LHCN-M2 (cell line): ENCODE measurements at places on chromosomes 12 and 14. TPM values are rescaled to one million over a fixed set of nuclear protein-coding genes. Genes with fewer than 3 reads are reported as not detected.

GRCh38 chr12:104154286-104154685 lies 16.3 kb upstream of the NFYB start:
- DNase-seq: no peak

- peak; percentile 6 for DNase-seq
Observed at GRCh38 chr14:95784137-95784536, 70.2 kb upstream of the TCL1A start.

- DNase-seq: no peak
Observed at GRCh38 chr12:81221681-81222080, 143.8 kb downstream of the ACSS3 start.

The CISTR gene
- total RNA-seq: not detected in 2 replicates

- no peak for DNase-seq
Observed at GRCh38 chr12:47979166-47979565, 15.8 kb downstream of the TMEM106C start.

The RNF212B gene
- not detected in 2 replicates for total RNA-seq

DNA sequence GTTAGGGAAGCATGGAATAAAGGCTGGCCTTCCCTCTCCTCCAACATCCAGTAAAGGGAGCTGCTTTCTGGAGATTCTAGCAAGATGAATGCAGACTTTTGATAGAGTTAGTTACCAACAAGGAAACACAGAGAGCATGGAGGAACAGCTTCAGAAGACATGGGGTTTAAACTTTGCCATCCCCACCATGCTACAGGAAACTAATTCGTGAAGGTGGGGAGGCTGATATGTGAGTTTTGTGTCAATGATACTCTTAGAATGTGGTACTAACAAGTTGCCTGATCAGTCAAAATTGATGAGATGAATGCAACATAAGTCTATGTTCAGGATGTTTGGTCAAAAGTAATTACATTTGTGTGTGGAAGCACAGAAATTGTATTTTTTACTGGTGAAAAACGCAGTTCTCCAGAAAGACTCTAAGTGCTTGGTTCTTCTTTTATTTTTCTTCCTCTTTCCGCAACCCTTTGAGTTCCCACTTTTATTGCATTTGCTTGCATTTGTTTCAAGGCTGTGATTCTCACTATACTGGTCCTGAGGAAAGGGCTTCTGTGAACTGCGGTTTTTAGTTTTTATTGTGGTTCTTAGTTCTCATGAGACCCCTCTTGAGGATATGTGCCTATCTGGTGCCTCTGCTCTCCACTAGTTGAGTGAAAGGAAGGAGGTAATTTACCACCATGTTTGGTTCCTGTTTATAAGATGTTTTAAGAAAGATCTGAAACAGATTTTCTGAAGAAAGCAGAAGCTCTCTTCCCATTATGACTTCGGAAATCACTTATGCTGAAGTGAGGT lies at the start of gene CLEC4A:
CLEC4A (plus strand) TSS at position 494 of the 789 bp plus-strand sequence; CDS start at position 756, 262 bp downstream.
- DNase-seq: no peak

DNA sequence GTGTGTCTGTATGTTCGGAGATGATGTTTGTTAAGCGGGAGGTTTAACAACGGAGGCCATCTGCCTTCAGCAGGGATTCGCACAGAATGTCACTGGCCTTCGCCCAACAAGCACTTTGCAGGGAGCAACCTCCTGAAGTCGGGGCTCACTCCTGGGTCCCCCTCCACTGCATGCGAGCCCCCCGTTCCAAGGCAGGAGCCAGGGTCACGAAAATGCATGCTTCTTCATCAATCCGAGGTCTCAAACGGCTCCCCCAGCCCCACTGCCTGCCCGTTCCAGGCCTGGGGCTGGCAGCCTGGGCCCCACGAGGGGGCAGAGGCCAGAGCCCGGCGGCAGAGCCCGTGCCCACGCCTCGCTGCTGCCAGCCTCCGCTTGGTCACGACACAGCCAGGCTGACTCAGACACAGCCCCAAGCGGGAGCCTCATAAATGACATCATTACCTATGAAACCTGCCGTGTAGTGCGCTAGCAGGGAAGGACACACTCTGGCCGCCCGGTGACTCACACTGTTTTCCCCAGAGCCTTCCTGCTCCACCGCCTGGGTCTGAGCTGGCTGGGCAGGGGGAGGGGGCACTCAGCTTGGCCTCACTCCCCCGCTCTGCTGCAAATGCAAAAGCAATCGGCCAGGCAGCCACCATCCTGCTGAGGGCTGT lies 169.5 kb upstream of the RTL1 start:
- peak; percentile 87 for DNase-seq

- DNase-seq: no peak
Observed at GRCh38 chr12:7264538-7264937, 39.3 kb upstream of the ACSM4 start.

DNA sequence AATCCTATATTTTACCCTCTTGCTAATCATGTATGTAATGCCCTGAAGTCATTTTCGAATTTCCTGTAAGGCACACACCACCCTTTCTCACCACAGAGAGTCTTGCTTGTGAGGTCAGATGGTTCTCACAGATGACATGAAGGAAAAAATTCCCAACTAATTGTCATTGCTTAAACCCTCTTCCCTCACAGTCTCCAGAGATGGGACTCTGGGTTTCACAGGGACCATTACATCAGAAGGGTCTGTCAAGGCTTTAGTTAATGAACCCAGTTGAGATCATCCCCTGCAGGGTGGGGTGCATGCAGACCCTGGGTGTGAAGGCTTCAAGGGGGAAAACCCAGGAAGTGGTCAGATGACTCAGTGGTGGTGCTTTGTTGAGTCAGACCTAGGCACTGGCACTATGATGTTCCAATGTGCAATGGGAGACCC lies 229.6 kb downstream of the BCAT1 start:
- peak; percentile 59 for DNase-seq

- DNase-seq: peak; percentile 34
Observed at GRCh38 chr14:53278602-53279506, 125.7 kb upstream of the DDHD1 start.

DNA sequence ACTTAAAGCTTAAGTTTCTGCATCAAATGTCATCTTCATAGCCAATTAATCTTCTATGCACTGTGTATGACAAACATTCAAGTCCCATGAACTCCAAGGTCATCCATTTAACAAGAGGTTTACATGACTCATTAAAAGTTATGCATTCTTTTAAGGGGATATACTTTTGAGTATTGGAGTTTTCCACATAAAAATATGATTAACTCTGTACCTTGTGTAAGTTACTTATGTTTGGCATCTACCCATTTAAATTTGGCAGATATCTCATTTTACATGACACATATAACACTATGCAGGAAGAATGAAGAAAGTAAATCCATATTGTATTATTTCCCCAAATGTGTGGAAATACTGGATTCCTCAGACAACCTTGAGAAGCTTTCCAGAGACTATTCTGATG lies 240.2 kb downstream of the PAX9 start:
- DNase-seq: peak; percentile 2

- peak; percentile 38 for DNase-seq
Observed at GRCh38 chr14:103520657-103521437, 1.8 kb downstream of the CKB start.

DNA sequence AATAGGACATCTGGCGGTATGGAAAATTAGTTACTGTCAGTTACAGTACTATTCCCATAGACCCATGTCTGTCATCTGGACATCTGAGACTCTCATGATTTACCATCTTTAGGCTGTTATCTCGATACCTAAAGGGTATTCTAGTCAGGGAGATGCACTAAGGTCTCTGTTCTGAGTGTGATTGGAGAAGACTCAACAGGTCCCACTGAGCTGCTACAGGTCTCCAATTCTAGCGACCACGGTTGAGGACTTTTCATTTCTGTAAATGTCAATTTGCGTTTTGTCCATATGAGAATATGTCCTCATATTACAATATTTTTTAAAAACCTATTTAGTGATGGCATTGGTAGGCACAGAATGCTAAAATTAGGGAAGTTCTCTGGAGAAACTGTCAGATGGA lies 1160.2 kb downstream of the TMEM121 start:
- DNase-seq: no peak

GRCh38 chr14:61326847-61327246 lies 5.5 kb downstream of the PRKCH start:
- no peak for DNase-seq

DNA sequence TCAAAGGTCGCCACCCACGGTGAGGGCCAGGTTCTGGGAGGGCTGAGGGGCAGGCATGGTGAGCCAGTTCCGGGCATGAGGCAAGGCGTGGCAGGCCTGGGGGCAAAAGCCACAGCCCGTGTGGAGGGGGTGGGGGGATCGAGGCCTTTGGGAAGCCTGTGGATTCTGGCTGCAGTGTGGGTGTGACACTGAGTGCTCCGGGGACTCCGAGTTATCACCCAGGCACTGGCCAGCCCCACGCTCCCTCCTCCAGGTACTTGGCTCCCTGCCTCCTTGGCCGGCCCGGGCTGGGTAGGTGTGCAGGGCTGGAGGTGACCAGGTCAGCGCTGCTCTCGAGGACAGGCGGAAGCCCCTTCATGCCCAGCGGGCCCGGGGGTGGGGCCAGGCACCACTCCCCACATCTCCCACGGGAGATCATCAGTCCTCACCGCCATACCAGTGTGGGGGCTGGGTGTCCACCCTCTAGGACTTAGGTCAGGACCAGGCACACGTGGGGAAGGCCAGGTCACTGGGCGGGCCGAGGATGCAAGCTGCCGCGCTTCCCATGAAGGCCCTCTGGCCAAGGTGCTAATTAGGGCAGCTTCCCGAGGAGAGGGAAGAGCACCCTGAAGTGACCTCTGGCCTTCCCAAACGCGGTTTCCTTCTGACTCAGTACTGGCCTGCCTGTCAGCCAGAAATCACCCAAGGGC lies 34.1 kb upstream of the TDRD9 start:
- DNase-seq: no peak

DNA sequence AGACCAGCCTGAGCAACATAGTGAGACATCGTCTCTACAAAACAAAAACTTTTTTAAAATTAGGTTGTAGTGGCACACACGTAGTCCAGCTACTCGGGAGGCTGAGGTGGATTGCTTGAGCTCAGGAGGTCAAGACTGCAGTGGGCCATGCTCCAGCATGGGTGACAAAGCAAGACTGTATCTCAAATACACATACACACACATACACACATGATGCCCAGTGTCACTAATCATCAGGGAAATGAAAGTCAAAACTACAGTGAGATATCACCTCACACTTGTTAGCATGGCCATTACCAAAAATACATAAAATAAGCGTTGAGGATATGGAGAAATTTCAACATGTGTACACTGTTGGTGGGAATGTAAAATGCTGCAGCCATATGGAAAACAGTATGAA lies 33.2 kb upstream of the KICS2 start:
- no peak for DNase-seq

DNA sequence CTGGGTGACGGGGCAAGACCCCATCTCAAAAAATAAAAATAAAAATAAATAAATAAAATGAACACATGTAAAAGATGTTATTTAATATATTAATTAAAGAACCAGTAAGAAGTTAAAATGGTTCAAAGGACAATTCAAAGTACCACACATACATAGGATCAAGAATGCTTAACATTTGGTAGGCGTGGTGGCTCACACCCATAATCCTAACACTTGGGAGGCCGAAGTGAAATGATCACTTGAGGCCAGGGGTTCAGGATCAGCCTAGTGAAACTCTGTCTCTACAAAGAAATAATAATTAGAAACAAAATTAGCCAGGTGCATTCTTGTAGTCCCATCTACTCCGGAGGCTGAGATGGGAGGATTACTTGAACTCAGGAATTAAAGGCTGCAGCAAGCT lies 53.3 kb downstream of the SPATS2 start:
- DNase-seq: no peak

- no peak for DNase-seq
Observed at GRCh38 chr14:55545779-55546178, 34.2 kb upstream of the KTN1 start.

The TMEM121 gene
- total RNA-seq: 11.0 and 12.2 TPM in 2 replicates

DNA sequence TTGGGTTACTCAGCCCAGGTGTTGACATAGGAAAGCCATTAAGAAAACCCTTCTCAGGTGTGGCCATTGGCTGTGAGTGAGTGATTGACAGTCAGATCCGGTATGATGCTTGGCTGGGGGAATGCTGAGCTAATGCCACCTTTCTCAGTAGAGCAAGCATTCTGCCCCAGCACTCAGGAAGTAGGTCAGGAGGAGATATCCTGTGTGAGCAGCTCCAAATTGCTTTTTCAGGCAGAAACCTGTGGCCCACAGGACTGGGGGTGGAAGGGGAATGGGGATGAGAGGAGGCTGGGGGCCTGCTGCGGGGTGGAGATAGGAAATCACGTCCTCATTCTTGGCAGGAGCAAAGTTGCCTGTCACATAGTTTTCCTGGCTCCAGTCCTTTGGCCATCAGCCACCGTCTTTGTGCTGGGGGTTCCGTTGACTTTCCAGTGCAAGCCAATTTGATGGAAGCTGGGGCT lies 55.7 kb downstream of the NINJ2 start:
- DNase-seq: no peak

- DNase-seq: no peak
Observed at GRCh38 chr14:72736786-72737559, 156.9 kb downstream of the DPF3 start.

The MGP gene
- total RNA-seq: not detected in 2 replicates

DNA sequence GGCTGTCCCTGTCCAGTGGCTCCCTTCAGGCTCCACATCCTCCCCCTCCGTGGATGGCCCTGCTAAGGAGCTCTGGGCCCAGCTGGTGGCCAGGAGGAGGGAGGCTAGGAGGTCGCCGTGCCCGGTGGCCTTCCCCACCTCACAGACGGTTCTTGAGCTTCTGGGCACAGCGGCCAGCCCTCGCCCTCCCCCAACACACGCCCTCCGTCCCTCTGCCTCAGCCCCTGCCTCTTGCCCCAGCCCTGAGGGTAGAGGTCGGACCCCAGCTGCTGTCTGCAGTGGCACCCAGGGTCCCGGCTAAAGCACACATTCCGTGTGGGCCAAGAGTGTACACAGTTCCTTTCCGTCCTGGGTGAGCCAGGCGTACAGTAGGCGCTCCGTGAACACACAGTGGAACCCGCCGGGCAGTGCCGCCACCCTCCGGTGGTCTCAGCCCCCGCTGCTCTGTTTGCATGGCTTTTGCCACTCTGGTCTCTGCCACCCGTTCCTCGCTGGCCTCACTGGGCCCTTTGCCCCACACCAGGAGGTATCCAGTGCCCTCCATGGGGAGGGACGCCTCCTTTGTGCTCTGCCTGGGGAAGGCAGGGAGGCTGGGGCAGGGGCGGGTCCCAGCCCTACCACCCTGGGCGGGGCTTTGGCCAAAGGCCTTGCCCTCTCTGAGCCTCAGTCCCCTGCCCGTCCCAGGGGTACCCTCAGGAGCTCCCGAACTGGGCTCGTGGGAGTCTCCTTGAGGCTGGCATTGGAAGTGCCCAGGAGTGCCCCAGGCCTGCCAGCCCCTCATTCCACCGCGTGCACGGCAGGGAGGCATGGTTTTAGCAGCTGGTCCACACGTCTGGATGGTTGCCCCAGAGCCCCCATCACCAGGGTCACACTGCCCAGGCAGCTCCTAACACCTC lies 13.0 kb downstream of the TRMT61A start:
- no peak for DNase-seq

The RSRC2 gene
- 50.9 and 52.0 TPM in 2 replicates for total RNA-seq

GRCh38 chr14:75369506-75369905 lies 58.3 kb upstream of the JDP2 start:
- no peak for DNase-seq
